Femur (tissue), 1 donor: ENCODE measurements at places on chromosomes 2 and 18.

- DNase-seq = no peak
Observed at GRCh38 chr2:1544478-1545069, 131.3 kb downstream of the TPO start.

DNA sequence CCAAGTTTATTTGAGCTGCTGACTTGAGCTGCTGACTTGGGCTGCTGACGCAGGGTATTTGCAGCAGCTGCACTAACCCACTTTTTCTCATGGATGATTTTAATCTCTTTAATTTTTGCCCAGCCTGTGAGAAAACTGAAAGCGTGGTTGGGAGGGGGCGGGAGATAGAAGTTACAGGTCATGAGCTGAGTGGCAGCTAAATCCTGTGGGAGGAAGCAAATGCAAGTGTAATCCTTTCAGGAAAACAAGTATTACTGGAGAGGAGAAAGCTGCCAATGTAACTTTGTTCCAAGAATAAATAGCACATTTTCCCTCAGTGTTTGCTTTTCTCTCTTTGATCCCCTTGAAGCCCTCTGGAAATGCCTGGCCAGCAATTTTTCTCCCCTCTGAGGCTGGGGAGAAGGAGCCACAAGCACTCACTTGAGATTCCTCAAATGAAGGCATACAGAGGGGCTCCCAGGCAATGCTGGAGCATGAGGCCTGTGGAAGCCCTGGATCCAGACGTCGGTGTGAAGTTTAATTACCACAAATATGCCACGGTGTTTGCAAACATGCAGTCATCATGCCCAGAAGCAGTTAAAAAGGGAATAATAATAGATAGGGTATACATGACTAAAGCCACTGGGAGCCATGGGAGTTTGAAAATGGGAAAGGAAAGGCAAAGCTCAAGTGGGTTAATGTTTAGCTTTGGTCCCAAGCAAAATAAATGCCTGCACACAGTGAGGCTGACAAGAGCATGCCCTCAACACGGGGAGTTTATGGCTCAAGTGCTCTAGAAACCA is 10.4 kb upstream of the EVA1A start:
- DNase-seq = peak; percentile 71

DNA sequence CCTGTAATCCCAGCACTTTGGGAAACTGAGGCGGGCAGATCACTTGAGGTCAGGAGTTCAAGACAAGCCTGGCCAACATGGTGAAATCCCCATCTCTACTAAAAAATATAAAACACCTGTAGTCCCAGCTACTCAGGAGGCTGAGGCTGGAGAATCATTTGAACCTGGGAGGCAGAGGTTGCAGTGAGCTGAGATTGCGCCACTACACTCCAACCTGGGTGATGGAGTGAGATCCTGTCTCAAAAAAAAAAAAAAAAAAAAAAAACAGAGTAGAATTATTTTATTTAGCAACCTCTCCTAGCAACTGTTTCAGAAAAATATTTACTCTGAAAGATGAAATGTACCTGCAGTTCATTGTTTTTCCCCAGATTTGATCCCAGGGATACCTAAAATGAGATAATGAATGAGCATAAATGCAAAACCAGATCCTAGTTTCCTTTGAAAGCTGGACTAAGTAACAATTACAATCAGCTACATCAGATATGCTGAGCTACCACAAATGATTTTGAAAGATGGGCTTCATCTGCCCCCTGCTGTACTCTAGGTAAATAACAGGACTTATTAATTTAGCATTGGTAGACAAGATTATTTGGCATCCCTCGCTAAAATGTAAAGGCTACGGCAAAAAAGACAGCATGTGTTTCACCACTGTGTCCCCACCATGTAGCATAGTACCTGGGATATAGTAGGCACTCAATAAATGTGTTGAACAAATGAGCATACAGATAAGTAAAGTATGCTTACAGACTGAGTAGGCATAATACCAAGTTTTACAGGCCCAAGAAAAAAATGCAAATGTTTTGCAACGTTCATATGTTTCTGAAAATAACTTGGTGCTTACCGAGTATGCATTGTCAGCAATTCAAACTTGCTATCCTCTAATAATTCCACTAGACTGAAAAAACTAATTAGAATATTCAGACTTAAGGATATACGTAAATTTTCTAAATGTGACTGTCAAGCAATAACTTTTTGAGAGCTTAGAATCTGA is 102.5 kb downstream of the ATL2 start:
- peak; percentile 57 for DNase-seq

GRCh38 chr18:35422237-35422636 is 45.1 kb upstream of the ZNF396 start:
- peak; percentile 70 for DNase-seq

GRCh38 chr2:225296951-225297350 is 102.6 kb upstream of the NYAP2 start:
- no peak for DNase-seq

- no peak for DNase-seq
Observed at GRCh38 chr2:158969162-158969714, 798 bp downstream of the TANC1 start.

DNA sequence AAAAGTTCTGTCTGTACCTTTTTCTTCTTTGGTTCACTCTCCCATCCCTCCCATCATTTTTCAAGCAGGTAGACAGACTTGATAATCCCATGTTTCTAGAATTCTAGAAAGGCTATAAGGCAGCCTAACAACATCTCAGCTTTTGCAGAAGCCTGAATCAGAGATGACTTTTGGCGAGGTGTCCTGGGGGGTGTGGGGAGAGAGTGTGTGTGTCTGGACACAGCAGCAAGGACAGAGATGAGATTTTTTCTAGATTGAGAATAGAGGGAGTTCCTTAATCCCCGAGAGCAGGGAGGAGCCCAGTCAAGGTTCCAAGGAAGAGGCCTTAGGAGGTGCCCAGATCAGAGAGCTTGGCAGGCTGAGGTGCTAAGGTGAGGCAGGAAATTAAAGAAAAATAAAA is 22.0 kb upstream of the LAPTM4A start:
- DNase-seq = no peak

GRCh38 chr2:234980451-234981187 is 28.8 kb downstream of the SH3BP4 start:
- no peak for DNase-seq

DNA sequence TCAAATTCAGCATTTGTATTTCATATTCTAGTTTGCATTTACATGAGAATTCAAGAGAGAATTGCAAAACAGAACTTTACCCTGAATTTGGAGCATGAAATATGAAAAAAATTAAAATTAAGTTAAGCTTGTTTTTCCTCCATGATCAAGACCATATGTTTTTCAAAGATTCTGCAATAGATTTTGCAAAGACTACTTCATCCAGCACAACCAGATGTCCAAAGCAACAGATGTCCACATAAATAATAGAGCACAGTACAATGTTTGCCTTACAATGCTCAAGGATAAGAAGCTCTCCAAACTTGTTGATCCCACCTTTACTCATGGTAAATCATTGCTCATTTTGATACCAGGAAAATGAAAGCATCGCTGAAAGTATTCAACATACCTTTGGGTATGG is 25.6 kb downstream of the FAP start:
- no peak for DNase-seq

DNA sequence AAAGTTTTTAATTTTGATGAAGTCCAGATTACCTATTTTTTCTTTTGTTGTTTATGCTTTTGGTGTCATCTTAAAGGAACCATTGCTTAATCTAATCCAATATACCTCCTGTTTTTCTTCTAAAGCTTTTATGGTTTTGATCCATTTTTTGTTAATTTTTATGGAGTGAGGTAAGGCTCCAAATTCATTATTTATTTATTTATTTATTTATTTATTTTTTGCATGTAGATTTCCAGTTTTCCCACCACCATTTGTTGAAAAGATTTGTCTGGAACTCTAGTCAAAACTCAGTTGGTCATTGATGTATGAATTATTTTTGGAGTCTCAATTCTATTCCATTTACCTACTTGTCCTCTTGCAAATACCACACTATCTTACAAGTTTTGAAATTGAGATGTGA is 99.4 kb upstream of the RBMS1 start:
- no peak for DNase-seq

GRCh38 chr18:37381554-37381953 is 184.0 kb downstream of the CELF4 start:
- no peak for DNase-seq

- no peak for DNase-seq
Observed at GRCh38 chr2:173550143-173550542, 195.5 kb downstream of the CDCA7 start.

DNA sequence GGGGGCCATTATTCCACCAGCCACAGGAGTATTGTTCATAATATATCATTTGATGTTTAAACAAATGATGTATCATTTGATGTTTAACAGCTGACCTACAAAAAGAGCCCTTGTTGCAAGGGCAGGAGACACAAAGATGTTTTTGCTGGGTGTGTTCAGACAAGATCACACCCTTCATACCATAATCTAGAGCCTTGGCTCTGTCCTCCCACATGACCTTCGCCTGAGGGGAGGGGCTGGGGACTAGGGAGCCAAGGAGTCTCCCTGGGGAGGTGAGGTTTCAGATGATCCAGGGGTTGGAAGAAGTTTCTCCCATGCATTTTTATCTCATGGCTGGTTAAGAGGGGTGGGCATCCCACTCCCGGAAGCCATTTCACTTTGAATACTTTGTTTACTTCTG is 33.5 kb downstream of the CDC42EP3 start:
- DNase-seq = no peak

- DNase-seq = no peak
Observed at GRCh38 chr2:10520154-10520553, 72.0 kb upstream of the ODC1 start.

GRCh38 chr18:8461544-8461943 is 147.7 kb upstream of the RAB12 start:
- DNase-seq = no peak

DNA sequence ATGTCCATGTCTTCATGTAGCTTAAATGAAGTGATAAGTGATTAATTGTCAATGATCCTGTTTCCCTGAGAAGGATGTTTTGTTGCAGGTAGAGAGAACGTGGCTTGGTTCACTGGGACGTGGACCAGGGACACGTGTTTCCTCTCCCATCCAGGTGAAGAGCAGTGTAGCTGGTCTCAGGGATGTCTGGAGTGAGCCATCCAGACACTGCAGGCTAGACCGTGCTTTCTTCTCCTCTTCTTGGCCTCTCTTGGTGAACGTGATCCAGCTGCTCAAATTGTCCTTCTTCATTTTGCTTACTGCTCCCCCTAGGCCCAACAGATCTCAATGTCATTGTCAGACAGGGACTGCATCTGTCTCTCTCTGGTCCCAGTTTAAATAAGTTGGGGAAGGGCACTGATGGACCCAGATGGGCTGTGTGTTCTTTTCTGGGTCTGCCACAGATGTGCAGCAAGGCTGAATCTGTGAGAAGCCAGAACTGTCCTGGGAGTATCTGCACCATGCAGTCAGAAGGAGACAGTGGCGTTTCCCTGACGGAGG is 263.8 kb downstream of the CYRIA start:
- DNase-seq = no peak

GRCh38 chr2:241159116-241159515 is 8.8 kb downstream of the PPP1R7 start:
- DNase-seq = no peak

- no peak for DNase-seq
Observed at GRCh38 chr2:42182654-42183308, 13.6 kb downstream of the EML4 start.

- no peak for DNase-seq
Observed at GRCh38 chr2:190304404-190304803, 15.2 kb downstream of the HIBCH start.

GRCh38 chr2:99380376-99381010 is 43.3 kb downstream of the EIF5B start:
- no peak for DNase-seq
